GM12864 (cell line): ENCODE measurements at places on chromosomes 16 and 17.

DNA sequence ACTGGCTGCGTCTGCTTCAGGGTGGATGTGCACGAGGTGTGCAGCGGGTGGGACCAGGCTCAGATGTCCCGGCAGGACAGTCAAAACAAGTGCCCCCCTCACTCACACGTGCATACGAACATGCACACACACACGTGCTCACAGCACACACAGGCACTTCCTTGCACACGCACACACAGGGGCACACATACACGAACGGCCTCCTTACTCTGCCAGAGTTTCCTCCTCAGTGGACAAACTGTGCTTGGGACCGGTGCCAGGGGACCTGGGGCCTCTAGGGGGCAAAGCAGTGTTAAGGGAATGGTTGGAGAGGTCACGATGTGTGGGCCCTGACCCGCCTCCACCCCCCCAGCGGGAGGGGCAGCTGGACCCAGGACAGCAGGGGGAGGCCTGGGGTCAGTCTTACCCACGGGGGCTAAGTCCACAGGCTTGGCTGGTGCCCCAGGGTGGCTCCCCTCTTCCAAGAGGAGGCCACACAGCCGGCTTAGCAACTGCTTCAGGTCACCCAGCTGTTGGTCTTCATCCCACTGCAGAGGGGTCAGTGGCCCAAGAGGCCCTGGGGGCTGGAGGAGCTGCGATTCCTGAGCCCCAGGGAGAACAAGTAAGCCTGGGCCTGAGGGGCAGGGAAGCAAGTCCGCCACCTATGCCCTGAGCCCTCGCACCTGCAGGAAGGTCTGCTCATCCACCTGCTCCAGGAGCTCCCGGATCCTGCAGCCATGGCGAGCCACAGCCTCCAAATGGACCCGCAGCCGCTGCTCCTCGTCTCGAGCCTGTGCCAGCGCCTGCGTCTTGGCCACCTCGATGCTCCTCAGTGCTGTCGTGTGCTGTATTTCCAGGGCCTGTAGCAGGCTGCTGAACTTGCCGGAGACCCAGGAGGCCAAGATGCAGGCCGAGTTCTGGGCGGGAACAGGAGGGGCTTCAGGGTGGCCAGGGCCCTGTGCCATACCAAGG, 4.9 kb downstream of the TRIM65 start:
- DNase-seq, result no peak

DNA sequence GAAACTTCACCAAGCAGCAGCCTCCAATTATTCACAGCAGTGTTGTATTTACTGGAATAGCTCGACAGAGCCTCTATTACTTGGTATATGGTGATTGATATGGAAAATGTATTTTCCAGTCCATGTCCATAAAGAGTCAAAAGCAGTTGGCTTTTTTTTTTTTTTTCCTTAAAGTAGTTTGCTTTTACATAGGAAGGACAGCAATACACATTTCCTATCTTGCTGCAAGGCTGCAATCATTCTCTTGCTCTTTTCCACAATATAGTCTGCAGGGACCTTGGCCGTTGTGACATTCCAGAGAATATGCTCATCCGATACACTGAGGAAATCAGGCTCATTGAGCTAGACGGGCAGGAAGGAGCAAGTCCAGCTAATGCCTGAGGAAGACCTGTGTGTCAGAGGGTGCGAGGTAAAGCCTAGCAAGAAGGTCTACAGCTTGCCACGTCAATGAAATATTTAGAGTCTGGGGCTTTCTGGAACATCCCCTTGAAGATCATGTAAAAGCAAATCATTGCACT, 131.1 kb downstream of the ENGASE start:
- DNase-seq, result no peak

DNA sequence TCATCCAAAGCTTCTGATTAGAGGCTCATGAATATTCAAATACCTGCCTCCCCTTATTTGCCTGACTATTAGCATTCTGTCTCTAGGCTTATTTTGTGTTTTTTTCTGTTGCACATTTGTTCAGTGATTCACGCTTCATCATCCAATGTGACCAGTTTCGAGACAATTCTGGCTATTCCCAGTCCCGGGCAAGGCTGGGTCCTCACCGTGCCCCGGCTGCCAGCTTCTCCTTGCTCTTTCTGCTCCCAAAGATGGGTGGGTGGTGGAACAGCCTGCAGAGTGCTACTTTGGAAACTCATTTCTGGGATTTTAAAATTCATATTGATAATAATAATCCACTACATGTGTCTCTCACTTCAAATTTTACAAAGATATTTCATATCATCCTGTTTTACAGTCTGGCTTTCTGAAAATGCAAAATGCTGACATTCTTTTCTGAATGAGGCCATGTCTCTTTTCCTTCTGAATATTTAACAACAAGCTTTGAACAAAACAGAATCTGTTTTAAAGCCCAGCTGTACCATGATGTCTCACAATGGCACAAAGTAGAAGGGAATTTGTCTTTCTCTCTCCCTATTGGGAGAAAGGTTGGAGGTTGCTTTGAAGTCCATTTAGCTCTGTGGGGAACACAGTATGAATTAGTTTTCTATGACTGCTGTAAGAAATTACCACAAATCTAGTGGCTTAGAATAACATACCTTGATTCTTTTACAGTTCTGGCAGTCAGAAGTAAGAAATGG, 116.9 kb upstream of the CDH13 start:
- no peak for DNase-seq

GRCh38 chr16:10210944-10211343, 28.7 kb upstream of the GRIN2A start:
- no peak for DNase-seq

DNA sequence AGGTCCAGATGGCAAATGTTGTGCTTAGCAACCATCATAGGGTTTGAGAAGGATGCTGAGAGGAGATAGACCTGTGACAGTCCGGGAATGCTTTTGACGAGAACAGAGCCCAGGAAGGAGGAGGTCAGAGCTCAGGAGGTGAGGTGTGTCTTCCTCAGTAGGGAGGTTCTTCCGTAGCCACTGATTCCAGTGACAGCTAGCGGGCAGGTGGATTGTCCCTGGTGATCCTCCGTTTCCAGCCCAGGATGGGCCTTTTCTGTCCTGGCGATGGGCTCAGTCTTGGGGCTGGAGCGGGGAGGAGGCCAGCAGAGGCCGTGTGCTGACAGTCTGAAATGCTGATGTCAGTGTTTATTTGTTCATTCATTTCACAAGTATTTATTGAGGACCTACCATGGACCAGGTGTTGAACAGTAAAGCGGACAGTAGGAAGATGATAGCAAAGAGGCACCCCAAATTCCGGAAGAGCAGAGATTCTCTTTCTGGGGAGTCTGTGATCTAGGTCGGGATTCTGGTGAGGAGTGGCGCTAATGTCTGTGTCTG, 38.8 kb downstream of the KIAA0513 start:
- no peak for DNase-seq

GRCh38 chr16:46427340-46428107, 193.7 kb downstream of the SHCBP1 start:
- no peak for DNase-seq

GRCh38 chr16:29820271-29820701, at the start of gene MVP:
Gene MVP (plus strand): TSS chr16:29820462. CDS start chr16:29830550, 10,088 bp downstream.
- DNase-seq, result no peak

- no peak for DNase-seq
Observed at GRCh38 chr16:87603684-87604633, 1.7 kb downstream of the JPH3 start.

DNA sequence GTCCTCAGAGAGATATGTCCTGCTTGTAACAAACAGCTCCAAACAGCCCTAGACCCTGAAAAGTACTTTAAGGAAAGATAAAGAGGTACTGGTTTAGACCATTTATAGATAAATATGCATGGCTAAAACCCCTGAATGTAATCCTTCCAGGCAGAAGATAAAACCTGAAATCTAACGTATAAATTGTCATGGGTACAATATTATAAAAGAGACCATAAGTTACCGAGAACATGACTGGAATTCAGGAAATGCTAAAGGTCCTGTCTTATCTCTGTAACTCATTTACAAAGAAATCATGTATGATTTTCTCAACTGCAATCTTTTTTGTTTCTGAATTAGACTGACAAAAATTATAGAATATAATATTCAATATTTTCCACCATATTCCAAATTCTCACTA, 9.2 kb upstream of the KANSL1 start:
- DNase-seq, result no peak

GRCh38 chr17:8474826-8475225, 39.1 kb downstream of the NDEL1 start:
- DNase-seq, result no peak

- DNase-seq, result no peak
Observed at GRCh38 chr16:65579050-65579449, 457.2 kb upstream of the CDH11 start.

- DNase-seq, result no peak
Observed at GRCh38 chr17:31497994-31498826, 106.7 kb downstream of the RAB11FIP4 start.

DNA sequence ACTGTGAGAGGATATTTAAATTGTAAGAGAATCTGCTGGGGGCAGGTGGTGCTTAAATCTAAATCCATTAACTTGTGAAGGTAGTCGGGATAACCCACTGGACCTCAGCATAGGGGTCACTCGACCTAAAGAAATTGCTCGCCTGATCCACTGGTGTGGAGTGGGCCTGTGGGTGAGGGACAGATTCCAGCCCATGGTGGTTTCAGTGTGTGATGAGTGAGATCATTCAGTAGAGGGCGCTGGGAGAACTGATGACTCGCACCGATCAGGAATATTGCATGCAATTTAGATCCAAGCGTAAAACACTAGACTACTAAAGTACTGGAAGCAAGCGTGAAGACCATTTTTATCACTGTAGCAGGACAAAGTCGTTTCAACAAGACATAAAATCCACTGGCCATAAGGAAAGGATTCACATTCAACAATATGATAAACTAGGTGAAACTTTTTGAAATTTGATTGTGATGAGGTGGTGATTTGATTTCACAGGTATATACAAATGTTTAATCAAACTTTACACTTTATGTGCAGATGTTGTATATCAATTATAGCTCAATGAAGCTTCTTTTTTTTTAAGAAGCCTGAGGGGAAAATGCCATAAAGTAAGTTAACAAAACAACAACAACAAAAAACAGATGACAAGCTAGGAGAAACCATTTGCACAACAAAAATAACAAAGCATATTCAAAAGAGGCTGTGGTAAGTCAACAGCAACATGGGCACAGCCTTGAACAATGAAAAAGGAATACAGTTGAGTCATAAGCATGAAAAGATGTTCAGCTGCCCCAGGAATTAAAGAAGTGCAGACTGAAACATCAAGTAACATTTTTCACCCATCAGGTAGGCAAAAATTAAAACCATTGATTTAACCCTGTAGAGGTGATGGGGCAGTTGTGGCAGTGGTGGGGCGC, 7.5 kb upstream of the TMEM170A start:
- DNase-seq, result no peak

DNA sequence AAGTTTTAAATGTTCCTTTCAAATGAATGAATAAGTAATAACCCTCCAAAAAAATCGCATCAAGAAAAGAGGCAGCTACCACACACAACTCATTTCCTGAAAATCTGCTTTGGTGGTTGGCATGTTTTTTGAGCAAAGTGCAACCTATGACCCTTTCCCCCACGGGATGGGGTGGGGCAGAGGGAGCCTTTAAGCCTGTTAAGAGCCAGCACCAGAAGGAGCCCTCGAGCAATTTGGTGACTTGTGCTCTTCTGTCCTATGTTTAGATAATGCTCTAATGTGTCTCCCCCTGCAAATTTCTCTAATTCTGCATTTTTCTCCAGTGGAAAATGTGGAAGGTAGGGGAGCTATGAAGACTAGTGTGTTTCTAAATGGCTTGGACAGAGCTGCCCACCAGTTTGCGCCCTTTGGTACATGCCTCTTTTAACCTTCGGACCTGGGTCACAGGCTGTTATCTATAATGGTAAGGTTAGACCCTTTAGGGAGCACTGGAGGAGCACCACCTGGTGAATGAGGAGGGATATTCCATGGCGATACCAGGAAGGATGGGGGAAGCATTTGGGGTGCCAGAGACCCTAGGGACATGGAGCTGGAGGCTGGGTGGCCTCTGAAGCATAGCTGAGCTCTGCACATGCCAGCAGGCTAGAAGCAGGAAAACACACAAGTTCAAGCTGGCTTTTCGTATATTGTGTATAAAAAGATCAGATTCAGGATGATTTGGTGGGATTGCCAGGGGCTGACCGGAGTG, 1.6 kb downstream of the PYCARD start:
- DNase-seq, result no peak

GRCh38 chr16:146646-147045, 5.8 kb upstream of the HBZ start:
- no peak for DNase-seq

DNA sequence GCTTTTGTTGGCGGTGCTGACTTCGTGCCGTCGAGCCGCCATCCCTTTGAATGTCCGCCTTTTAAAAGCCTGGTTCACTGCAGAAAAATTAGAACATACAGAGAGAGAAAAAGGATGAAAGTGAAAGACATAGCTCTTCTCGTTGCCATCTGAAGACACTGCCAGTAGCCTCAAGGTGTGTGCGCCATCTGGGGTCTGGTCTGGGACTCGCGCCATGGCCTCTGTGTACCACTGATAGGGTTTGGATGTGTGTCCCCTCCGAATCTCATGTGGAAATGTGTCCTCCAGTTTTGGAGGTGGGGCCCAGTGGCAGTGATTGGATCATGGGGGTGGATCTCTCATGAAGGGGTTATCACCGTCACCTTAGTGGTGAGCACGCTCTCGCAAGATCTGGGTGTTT, 15.5 kb downstream of the GSE1 start:
- no peak for DNase-seq

DNA sequence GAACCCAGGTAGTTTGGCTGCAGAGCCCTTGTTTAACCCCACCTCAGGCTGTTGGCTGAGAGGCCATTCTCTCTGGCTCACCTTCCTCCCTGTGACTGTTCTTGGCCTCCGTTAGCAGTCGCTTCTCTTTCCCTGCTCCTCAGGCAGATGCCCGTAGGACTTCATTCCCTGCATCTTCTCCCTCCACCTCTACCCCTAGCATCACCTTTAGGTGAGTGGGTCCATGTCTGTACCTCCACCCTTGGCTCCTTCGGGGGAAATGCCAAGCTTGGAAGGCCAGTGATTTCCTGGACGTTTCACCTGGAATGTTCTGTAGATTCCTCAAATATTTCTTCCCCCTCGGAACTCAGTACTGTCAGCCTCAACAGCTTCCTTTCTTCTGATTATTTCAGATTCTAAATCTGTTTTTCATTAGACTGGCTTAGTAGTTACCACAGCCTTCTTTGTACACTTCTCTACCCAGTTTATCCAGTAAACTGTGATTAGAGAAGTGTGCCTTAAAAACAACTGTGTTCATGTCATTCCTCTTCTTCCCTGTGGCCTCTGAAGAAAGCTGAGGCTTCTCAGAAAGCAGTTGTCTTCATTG, 227.9 kb downstream of the MSI2 start:
- DNase-seq, result no peak

GRCh38 chr16:22183335-22183734, 21.0 kb downstream of the SDR42E2 start:
- DNase-seq, result no peak

GRCh38 chr16:79598348-79599181, 2.0 kb downstream of the MAF start:
- no peak for DNase-seq

- no peak for DNase-seq
Observed at GRCh38 chr17:60577147-60577915, 22.7 kb upstream of the PPM1D start.
